Peyer's patch (tissue), 4 donors: ENCODE measurements at places on chromosomes 6 and 20.

DNA sequence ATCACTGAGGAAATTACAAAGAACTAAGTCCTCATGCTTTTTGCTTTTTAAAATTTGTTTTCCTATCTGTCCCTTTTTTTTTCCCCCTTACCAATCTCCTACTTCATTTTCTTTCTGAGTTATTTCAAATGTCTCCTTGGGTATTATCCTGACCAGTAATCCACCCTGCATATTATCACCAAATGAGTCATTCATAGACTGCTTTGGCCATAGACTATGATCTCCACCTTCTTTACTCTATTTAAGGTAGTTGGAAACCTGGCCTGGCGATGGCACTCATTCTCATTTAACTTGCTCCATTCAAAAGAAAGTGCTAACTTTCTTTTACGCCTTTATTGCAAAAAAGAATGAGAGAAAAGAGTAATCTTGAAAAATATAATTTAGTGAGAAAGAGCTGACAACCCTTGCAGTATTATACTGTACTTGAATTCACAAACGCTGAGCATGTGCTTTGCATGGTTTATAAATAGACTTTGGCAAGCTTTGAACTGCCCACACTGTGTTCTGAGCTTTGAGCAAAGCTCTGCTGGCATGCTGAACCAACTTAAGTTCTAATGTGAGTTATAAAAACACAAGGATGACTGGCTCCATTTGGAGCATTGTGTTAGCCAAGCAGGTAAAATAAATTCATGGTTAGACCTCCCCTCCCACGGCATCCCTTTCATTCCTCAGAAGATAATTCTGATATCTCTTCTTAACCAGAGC, 198.9 kb downstream of the NKAIN2 start:
- DNase-seq: no peak

DNA sequence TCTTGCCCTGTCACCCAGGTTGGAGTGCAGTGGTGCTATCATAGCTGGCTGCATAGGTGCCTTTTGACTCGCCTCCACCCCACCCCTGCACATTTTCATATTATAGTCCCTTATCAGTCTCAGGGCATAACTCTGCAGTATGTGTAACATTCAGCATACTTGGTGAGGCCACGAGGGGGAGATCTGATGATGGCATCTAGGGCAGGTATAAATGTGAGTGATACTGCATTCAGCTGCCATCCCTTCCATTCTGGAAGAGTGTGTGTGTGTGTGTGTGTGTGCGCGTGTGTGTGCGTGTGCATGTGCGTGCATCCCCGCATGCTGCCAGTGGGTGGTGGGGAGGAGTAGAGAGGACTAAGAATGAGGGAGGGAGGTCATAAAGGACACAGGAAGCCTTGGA, 81.4 kb downstream of the JARID2 start:
- no peak for DNase-seq

GRCh38 chr6:5619249-5619648, 357.9 kb downstream of the FARS2 start:
- DNase-seq: no peak

GRCh38 chr20:53262365-53262764, 290.2 kb downstream of the TSHZ2 start:
- no peak for DNase-seq

- no peak for DNase-seq
These were observed 374.2 kb downstream of the PREX1 start for GRCh38 chr20:48453477-48454093.

- no peak for DNase-seq
These were observed 64.2 kb upstream of the BHLHE23 start for GRCh38 chr20:63070771-63071540.

GRCh38 chr6:20312606-20313005, 89.1 kb upstream of the E2F3 start:
- no peak for DNase-seq

GRCh38 chr20:48823960-48824498, 3.8 kb downstream of the PREX1 start:
- DNase-seq: no peak

DNA sequence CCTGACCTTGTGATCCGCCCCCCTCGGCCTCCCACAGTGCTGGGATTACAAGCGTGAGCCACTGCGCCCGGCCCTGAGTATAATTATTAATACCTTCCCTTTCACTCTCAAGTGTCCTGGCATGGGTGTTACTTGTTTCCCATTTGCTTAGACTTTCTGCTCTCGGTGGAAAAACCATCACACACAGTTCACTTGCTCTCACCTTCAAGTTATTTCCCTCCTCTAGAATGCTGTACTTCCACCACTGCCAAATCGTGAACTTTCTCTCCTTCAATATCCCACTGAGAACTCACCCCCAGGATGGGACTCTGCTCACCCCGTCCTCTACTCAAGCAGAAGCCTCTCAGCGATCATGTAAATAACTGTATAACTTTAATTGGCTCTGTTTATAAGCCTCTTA, 4.6 kb upstream of the HIVEP1 start:
- no peak for DNase-seq

DNA sequence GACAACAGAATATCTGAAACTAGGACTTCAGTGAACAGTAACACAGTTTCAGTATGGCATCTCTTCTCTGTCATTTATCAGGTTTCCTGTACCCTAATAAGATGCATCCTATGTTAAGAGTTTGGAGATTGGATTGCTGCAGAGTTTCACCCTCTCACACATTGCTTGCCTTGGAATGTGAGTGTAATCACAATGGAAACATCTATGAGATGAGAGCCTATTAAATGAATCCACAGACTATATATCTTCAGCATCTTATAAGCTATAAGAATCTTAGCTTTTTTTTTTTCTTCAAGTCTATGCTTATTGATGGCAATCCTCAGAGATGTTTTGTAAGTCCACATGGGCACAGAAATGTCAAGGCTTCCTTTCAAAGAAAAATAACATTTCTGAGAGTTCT, 292.5 kb downstream of the PRKN start:
- no peak for DNase-seq

DNA sequence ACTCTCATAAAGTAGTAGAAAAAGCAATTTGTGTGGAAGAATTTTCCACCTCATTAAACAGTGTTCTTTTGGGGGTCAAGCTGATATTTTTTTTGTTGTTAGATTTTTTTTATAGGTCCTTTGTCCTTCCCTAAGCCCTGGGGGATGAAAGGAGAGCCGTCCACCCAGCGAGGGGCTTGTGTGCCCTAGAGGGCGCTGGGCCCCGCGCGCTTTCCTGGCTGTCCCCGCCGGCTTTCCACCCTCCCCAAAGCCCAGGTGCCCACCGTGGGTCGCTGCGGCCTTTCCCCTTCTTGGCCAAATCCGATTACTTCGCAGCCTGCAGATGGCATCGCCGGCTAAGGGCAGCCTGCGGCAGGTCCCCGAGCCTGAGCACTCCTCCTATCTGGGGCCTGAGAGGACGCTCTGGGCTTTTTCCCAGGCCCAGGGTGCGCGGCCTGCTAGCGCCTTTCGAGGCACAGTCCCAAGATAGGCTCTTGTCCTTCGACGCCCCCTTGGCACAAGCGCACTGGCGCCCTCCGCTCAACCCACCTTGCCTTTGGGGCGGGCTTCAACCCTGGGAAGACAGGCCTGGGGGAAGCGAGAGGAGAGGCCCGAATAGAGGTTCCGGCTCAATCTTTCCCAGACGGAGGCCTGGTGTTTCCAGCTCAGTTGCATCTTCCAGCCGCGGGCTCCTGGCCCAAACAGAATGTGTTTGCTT, 33.6 kb downstream of the TFAP2A start:
- DNase-seq: no peak

GRCh38 chr20:14069796-14070195, 74.5 kb downstream of the MACROD2 start:
- no peak for DNase-seq

GRCh38 chr20:18466894-18467730, at the start of the genes DZANK1 and POLR3F:
Gene DZANK1, minus strand, starts transcription at chr20:18467030. Its CDS starts 1,672 bp downstream, at chr20:18465358.
Gene POLR3F, plus strand, starts transcription at chr20:18467390. Its CDS starts 117 bp downstream, at chr20:18467507.
- DNase-seq: peak; percentile 98

DNA sequence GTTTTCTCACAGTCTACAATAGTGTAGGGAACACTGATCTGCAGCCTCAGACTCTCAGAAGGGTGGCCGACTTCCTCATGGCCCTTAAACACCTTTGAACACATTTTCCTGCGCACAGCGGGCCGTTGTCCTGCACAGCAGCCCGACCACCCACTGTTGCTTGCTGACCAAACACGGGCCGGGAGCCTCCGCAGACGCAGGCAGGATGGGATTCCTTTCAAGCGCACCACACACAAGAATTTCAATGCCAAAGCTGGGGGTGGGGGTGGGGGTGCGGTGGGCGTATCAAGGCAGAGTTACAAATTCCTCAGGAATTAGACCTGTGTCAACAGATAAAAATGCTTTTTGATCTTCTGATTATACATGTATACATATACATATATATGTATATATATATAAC, 74.5 kb downstream of the HUS1B start:
- DNase-seq: no peak

DNA sequence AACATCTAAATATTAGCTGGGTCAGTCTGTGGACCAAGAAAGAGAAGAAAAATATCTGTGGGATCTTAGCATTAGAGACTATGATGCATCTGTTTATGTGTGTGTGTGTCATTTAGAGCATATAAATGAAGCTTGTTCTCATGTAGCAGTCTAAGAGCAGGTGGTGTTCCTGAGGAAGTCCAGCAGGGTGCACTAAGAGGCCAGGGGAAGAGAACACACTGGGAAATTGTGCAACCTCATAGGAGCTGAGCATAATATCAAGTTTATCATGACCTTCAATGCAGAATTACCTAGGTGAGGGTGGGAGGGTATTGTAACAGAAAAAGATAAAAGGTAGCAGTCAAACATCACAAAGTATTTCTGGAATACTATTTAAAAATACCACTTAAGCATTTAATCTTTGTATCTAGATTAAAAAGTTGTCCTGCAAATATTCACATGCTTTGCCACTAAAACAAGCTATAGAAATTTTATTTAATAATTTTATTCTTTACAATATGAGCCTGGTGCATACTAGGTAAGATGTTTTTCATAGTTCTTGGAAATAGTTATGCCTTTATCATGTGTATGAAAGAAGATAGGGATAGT, 80.5 kb downstream of the SMPDL3A start:
- DNase-seq: no peak

DNA sequence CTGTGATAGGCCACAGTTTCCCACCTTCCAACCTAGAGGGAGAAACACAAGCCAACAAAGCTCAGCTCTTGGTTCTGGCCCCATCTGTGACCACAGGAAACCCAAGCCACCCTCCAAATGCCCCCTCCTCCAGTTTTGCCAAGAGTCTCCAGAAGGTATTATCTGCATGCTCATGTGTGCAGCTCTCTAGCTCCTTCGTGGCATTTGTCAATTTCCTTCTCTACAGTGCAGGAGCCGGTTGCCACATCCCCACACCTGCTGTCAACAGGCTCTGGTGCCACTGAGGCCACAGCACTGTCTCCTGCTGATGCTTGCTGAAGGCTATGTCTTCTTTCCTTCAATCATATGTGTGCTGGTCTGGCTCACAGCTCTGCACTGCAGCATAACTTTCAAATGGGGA, 177.2 kb downstream of the CLIC5 start:
- no peak for DNase-seq
